ENCODE measurements at places on chromosomes 4 and X. TPM values are rescaled to one million over a fixed set of nuclear protein-coding genes. Genes with fewer than 3 reads are reported as not detected.

The AFAP1 gene
- polyA plus RNA-seq: 2.0 TPM

The CCNI gene
- 49.4 TPM for polyA plus RNA-seq

The GUCY1B1 gene
- 15.1 TPM for polyA plus RNA-seq

The NMU gene
- polyA plus RNA-seq: not detected

The ZFYVE28 gene
- polyA plus RNA-seq: 5.0 TPM

The PABPC4L gene
- polyA plus RNA-seq: 0.54 TPM

The RNF175 gene
- polyA plus RNA-seq: 0.53 TPM

The CCDC110 gene
- polyA plus RNA-seq: 0.55 TPM

The TEC gene
- polyA plus RNA-seq: 2.1 TPM

GRCh38 chrX:47814851-47815250 lies 21.9 kb upstream of the ZNF81 start:
- H3K27me3 ChIP-seq: no peaks in the 10 kb centered on the region
- H3K36me3 ChIP-seq: no peaks in the 10 kb centered on the region
- H3K4me3 ChIP-seq: no peak overlapping the region
- H3K4me1 ChIP-seq: no peaks in the 10 kb centered on the region
- H3K27ac ChIP-seq: no peak overlapping the region

- DNase-seq: no peak
- no peaks in the 10 kb centered on the region for H3K36me3 ChIP-seq
- no peaks in the 10 kb centered on the region for H3K4me1 ChIP-seq
- H3K27me3 ChIP-seq: no peaks in the 10 kb centered on the region
Observed at GRCh38 chr4:37471093-37471492, 215.1 kb downstream of the RELL1 start.

DNA sequence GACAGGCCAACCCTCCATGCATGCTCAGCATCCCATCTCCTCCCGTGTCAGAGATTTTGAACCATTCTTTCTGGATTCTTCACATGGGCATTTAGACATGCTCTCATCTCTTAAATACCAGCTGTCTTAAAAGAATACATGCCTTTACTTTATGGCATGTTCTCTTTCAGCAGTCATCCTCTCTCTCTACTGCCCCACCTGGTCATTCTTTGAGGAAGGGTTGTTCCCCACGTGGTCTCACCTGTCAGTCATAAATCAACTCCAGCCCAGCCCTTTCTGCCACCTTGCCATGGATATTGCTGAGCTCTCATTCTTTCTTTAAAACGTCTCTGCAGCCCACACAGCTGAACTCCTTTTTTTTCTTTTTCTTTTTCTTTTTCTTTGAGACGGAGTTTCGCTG lies 111.3 kb downstream of the ARHGAP10 start:
- H3K4me1 ChIP-seq: peaks cover 83% of the 10 kb centered on the region
- DNase-seq: no peak
- no peaks in the 10 kb centered on the region for H3K36me3 ChIP-seq

- no peaks in the 10 kb centered on the region for H3K36me3 ChIP-seq
- H3K4me3 ChIP-seq: no peak overlapping the region
- DNase-seq: no peak
- H3K27me3 ChIP-seq: no peaks in the 10 kb centered on the region
- H3K27ac ChIP-seq: no peak overlapping the region
- no peaks in the 10 kb centered on the region for H3K4me1 ChIP-seq
Observed at GRCh38 chr4:604131-604530, 21.2 kb upstream of the PDE6B start.

DNA sequence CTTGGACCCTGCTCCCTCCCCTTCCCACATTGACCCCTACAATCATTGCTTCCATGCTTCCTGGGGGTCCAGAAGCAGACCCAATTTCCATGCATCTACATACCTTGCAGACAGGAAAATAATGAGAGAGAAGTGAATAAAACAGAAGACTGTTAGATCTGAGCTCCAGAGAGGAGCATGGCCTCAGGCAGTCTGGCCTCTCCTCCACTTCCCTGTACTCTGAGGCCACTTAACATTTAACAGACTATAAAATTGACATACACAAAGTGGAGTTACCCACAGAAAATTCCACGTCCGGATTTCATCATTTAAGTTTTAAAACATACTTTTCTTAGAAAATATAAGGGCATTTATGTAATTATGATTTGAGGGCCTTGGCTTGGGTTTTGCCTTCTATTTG lies 2.1 kb upstream of the PRSS12 start:
- no peaks in the 10 kb centered on the region for H3K36me3 ChIP-seq
- peaks cover 33% of the 10 kb centered on the region for H3K27me3 ChIP-seq
- H3K4me3 ChIP-seq: no peak overlapping the region
- no peak for DNase-seq
- H3K27ac ChIP-seq: no peak overlapping the region
- peaks cover 17% of the 10 kb centered on the region for H3K4me1 ChIP-seq

DNA sequence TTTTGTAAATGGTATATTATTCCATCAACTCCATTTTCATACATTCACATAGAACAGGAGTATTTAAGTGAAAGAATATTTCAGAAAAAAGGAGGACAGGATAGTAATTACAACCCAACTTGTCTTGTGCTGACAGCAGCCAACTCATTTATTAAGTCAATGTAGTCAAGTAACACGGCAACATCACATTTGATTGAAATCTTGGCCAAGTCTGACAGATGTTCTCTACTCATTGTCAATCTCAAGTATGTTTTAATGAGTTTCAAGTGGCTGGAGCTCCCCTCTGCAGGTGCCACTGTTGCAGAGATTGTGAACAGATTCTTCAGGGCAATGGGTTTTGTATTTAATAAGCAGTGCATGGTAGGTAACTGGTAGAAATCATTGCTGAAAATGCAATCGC lies 332.5 kb downstream of the C4orf33 start:
- no peak overlapping the region for H3K4me3 ChIP-seq
- no peak for DNase-seq

GRCh38 chrX:48826876-48827653 lies 752 bp downstream of the ERAS start:
- H3K27me3 ChIP-seq: no peaks in the 10 kb centered on the region
- H3K36me3 ChIP-seq: no peaks in the 10 kb centered on the region
- H3K27ac ChIP-seq: no peak overlapping the region
- no peak for DNase-seq
- no peaks in the 10 kb centered on the region for H3K4me1 ChIP-seq

GRCh38 chr4:73648478-73648877 lies 28.2 kb upstream of the RASSF6 start:
- H3K27me3 ChIP-seq: no peaks in the 10 kb centered on the region
- H3K36me3 ChIP-seq: no peaks in the 10 kb centered on the region
- no peak overlapping the region for H3K4me3 ChIP-seq
- no peaks in the 10 kb centered on the region for H3K4me1 ChIP-seq

GRCh38 chr4:16129336-16129735 lies 45.5 kb upstream of the PROM1 start:
- H3K4me3 ChIP-seq: no peak overlapping the region
- no peaks in the 10 kb centered on the region for H3K27me3 ChIP-seq
- DNase-seq: no peak

DNA sequence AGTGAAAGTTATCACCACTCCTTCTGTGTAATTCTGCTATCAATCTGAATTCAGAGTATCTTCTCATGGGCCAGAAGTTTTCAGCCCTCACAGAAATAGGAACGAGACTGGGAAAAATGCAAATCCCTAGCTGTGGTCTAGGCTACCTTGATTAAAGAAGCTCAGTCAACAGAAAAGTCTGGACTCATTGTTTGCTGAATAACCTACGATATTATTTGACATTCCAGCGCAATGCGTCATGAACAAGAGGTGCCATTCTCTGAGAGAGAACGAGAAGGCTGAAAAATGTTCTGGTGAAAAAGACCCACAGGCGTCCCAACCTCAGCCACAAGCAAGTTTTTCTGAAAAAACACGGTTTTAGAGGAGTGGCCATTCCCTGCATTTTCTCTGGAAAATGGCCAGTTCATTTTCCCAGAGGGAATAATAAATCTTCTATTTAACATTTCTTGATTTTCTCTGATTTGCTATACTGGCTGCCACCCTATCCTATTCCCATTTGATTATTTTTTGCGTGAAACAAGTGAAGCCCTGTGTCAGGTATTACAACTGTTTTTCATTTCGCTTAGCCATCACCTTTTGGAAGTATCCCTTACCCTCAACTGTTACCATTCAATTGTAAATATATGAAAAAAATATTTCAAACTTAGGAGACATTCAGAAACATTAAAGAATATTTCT lies 1117.6 kb upstream of the PRKX start:
- no peaks in the 10 kb centered on the region for H3K36me3 ChIP-seq
- DNase-seq: no peak
- no peaks in the 10 kb centered on the region for H3K4me1 ChIP-seq

- no peaks in the 10 kb centered on the region for H3K36me3 ChIP-seq
- no peak overlapping the region for H3K4me3 ChIP-seq
- no peak overlapping the region for H3K27ac ChIP-seq
- no peaks in the 10 kb centered on the region for H3K27me3 ChIP-seq
- DNase-seq: no peak
Observed at GRCh38 chrX:132118358-132118757, 9.5 kb downstream of the FRMD7 start.

DNA sequence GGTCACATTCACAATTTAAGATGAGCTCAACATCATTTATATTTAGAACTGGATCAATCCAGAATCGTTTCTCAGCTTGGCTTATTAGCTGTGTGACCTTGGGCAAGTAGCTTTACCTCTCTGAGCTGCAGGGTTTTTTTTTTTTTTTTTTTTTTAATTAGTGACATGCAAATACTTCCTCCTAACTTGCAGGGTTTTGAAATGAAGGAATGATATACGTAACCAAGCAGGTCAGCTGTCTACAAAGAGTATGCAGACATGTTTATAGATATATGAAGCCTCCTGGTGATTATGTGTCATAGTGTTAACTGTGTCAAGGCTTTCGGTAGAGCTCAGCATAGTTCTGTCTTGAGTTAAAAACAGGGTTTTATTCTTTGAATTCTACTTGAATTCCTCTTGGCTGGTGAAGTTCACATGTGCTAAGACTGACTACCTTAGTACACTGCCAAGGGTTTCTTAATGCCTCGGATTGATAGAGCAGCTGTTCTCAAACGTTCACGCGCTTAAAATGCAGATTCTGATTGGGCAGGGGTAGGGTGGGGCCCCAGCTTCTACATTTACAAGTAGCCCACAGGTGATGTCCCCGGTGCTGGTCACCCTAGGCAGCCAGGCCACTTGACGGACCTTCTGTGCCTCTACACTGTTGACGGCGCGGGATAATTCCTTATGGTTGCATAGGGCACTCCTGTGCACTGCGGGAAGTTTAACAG lies 654 bp upstream of the STS start:
- no peaks in the 10 kb centered on the region for H3K36me3 ChIP-seq
- H3K4me1 ChIP-seq: peaks cover 3% of the 10 kb centered on the region
- H3K27me3 ChIP-seq: no peaks in the 10 kb centered on the region
- no peak for DNase-seq
- H3K4me3 ChIP-seq: peak overlapping the region; percentile 89

- H3K4me3 ChIP-seq: no peak overlapping the region
- no peak overlapping the region for H3K27ac ChIP-seq
- H3K36me3 ChIP-seq: no peaks in the 10 kb centered on the region
- no peak for DNase-seq
Observed at GRCh38 chr4:93756101-93756500, 72.5 kb upstream of the ATOH1 start.

- H3K27ac ChIP-seq: no peak overlapping the region
- no peak for DNase-seq
- H3K4me1 ChIP-seq: no peaks in the 10 kb centered on the region
- peaks cover 24% of the 10 kb centered on the region for H3K27me3 ChIP-seq
- peak overlapping the region; percentile 45 for H3K4me3 ChIP-seq
- no peaks in the 10 kb centered on the region for H3K36me3 ChIP-seq
Observed at GRCh38 chrX:6226596-6227452, 1.8 kb downstream of the NLGN4X start.

DNA sequence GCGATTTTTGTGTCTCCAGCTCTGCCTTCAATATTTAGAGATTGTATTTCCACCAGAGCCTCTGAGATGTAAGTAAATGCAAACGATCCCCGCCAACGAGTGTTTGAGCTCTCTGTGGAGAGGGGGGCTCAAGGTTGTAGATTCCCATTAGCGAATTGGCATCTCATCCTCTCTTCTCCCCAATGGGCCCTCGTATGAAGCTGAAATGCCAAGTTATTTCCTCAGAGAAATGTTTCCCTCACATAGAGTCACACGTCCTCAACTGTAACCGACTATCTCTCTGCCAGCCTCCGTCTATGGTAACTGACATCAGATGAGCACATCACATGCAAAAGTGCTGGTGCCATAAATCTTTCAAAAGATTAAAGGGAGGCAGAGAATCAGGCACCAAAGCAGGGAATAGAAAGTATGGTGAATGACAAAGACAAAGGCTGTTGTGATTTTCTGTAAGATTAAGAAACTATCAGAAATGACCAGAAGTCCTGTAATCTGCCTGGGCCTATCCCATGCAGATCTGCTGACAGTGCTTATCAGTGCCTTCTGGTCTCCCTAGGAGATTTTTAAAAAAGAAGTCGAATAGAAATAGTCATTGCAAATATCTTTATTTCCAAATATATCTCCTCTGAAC lies 157.1 kb downstream of the PDGFRA start:
- DNase-seq: no peak
- H3K36me3 ChIP-seq: no peaks in the 10 kb centered on the region
- H3K4me3 ChIP-seq: no peak overlapping the region
- H3K4me1 ChIP-seq: no peaks in the 10 kb centered on the region
- no peaks in the 10 kb centered on the region for H3K27me3 ChIP-seq
- H3K27ac ChIP-seq: no peak overlapping the region

DNA sequence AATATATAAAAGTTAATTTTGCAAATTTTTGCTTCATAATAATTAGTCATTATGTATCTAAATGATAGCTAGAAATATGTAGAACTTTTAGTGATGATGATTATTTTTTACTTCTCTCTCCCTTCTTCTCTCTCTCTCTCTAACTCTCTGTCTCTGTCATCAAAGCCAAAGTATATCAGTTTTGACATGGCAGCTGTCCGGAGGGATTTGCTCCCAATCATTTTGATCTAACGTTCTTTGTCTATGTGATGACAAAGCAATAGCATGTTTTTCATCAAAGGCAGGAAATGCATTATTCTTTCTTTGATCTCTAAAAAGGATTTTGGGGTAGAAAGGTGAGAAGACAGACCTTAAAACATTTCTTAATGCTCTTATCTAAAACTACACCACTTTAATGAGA lies 402.1 kb downstream of the PDGFC start:
- H3K36me3 ChIP-seq: no peaks in the 10 kb centered on the region
- H3K27ac ChIP-seq: no peak overlapping the region
- H3K4me3 ChIP-seq: no peak overlapping the region
- no peaks in the 10 kb centered on the region for H3K27me3 ChIP-seq
